ENCODE measurements at places on chromosomes 13 and 19.

GRCh38 chr13:90185734-90186133, 1161.8 kb upstream of the MIR17HG start:
- H3K4me3 ChIP-seq: no peak overlapping the region
- no peak overlapping the region for H3K27ac ChIP-seq
- no peak for DNase-seq
- H3K27me3 ChIP-seq: no peaks in the 10 kb centered on the region

DNA sequence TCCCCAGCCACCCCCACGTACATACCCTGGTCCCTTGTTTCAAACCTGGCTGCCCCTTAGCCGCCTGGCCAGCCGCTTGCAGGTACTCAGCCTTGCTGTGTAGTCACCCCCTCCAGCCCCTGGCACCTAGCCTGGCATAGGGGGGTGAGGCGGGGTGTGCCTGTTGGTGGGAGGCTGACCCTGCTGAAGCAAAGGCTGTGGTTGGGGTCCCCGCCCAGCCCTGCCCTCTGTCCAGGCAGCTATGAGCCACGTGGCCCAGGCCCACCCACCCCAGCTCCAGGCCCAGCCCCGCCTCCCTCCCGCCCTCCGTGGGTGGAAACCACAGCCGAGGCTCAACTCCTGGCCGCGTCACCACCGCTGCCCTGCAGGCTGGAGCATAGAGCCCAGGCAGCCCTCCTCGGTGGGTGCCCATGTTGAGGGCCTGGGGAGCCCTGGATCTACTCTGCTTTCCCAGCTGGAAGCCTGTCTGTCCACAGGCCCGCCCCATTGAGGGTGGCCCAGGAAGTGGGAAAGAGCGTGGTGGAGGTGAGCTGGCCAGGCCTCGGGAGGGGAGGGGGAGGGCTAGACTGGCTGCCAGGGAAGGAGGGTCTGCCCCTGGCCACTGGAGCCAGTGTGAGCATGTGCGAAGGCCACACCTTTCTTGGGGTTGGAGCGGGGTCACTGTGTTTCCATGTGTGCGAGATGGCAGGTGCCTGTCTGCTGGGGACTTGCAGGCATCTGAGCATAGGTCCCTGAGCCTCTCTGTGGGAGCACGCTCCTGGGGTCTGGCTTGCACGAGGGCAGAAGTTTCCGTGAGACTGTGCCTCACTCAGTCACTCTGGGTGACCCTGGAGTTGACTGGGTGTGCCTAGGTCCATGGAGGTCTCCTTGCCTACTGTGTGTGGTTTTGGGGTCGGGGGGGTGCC, 31.0 kb downstream of the PAK4 start:
- H3K4me1 ChIP-seq: no peaks in the 10 kb centered on the region
- DNase-seq: no peak
- H3K4me3 ChIP-seq: no peak overlapping the region
- H3K27me3 ChIP-seq: no peaks in the 10 kb centered on the region
- no peak overlapping the region for H3K27ac ChIP-seq

GRCh38 chr19:11699931-11700794, 38.6 kb downstream of the ZNF823 start:
- no peak overlapping the region for H3K4me3 ChIP-seq
- no peak overlapping the region for H3K27ac ChIP-seq
- peaks cover 7% of the 10 kb centered on the region for H3K4me1 ChIP-seq
- H3K36me3 ChIP-seq: no peaks in the 10 kb centered on the region
- peak; percentile 29 for DNase-seq

GRCh38 chr13:95603887-95604555, 40.5 kb downstream of the DZIP1 start:
- H3K4me1 ChIP-seq: no peaks in the 10 kb centered on the region
- no peak for DNase-seq
- H3K27me3 ChIP-seq: no peaks in the 10 kb centered on the region
- H3K36me3 ChIP-seq: no peaks in the 10 kb centered on the region
- H3K4me3 ChIP-seq: no peak overlapping the region
- no peak overlapping the region for H3K27ac ChIP-seq

GRCh38 chr13:60009300-60010253, 154.2 kb downstream of the DIAPH3 start:
- no peaks in the 10 kb centered on the region for H3K27me3 ChIP-seq
- no peak overlapping the region for H3K4me3 ChIP-seq
- H3K4me1 ChIP-seq: no peaks in the 10 kb centered on the region
- no peaks in the 10 kb centered on the region for H3K36me3 ChIP-seq
- no peak overlapping the region for H3K27ac ChIP-seq
